ENCODE measurements at places on chromosomes 11 and 22.

GRCh38 chr11:106961518-106961917 is 56.8 kb downstream of the GUCY1A2 start:
- no peak for DNase-seq

DNA sequence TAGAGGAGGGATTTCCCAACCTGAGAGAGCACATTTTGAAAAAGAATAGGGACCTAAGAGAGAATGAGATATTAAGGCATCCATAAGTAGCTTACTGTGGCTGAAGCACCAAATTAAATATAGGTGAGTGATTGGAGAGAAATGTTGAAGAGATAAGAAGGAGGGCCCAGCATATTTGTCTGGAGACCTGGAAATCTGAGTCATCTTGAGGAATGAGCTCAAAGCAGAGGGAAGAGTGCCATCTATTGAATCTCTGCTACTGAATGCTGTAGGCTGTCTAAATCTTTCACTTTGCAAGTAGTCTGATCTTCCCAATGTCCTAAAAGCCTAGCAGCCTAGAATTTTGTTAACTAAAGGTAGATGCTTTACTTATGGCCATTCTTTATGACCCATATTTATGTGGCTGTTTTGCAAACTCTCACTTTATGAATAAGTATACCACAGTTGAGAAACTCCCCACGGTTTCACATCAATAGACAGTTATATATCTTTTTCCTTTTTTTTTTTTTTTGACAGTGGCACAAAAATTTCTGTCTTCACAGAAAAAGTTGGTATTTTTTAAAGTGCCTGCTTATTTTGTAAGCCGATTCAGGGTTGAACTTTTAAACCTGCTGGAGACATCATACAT is 2093.5 kb downstream of the LRRC4C start:
- peak; percentile 72 for DNase-seq

GRCh38 chr11:120102864-120103122 is 35.1 kb downstream of the TRIM29 start:
- DNase-seq: no peak

GRCh38 chr11:35624316-35624715 is 6.1 kb downstream of the FJX1 start:
- no peak for DNase-seq

DNA sequence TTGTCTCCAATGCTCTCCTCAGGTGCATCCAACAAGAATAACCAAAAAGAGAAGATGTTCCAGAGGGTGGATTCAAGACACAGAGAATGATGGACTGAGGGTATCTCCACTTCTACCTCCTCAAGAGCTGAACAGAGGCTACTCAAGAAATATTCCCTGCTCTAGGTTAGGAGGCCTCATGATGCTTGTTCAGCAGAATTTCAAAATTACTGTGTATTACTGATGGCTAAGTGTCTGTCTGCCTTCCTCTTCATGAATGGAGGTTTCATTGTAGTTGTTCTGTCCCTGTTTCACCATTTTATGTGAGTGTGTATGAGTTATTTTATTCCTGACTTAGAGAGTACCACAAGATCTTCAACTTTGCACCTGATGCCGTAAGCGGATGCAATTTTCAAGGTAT is 76.8 kb downstream of the JRKL start:
- no peak for DNase-seq

DNA sequence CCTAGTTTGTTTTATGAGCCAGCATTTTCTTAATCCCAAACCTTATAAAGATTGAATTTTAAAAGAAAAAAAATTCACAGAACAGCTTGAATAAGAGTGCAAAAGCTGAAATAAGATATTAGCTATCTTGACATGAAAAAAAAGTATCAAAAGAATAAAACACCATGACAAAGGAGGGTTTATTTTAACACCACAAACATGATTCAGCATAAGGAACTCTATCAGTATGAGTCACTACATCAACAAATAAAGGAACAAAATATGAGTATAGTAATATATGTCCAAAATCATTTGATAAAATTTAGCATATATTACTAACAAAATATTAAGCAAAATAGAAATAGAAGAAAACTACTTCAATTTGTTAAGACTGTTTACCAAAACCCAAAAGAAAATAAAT is 9.6 kb upstream of the LMO1 start:
- peak; percentile 1 for DNase-seq

- no peak for DNase-seq
These were observed 46.4 kb downstream of the RAB30 start for GRCh38 chr11:83025267-83025704.

DNA sequence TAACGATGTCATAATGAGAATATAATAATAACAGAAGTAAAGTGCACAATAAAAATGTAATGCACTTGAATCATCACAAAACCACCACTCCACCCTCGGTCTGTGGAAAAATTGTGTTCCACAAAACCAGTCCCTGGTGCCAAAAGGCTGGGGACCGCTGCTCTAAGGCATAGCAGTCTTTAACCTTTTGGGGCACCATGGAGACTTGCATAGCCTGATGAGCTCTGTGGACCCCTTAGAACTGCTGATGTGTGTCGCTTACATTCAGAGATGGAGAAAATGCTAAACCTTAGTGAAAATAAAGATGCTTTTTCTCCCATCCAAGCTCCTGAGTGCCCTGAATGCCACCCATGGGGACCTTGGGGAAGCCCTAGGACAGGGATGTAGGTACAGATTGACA is 87.6 kb upstream of the SEPTIN5 start:
- DNase-seq: no peak

DNA sequence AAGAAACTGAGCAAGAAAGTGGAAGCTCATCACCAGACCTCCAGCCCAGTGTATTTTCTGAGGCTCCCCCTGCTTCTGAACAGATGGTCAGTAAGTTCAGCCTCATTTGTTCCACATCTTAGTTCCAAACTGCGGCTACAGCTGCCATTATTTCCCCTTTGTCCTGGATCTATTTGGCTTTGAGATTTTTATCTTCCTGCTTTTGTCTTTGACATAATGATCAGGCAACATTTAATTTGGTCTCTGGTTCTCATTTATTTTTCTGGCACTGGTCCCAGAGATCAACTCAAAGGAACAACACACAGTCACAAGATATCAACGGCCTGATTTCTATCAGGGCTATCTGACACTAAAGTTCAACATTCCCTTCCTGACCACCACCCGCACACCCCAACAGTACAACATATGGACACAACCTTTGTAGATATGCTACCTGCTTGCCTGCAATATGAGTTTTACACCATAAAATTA is 137.5 kb downstream of the FAM76B start:
- DNase-seq: peak; percentile 63

GRCh38 chr22:39674536-39674935 is 104.0 kb downstream of the CACNA1I start:
- DNase-seq: no peak

DNA sequence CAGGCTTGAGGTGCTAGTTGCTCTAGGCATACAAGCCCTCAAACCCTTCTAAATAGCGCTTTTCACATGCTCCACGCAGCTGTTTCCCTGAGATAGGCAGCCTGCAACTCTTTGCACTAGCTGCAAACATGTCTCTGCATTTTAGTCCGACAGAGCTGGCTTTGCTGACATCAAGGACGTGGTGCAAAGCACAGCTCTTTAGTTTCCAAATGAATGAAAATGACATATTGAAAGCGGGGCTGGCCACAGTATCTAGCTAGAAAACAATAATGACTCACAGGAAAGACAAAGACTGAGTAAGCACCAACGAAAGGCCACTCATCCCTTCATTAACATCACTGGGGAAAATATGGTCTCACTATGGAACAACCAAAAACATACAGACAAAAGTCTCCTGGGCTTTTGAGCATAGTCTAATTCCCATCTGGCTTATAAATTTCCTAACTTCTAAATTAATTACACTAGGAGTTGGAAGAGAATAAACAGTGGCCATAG is 15.3 kb upstream of the ZC3H12C start:
- DNase-seq: no peak

GRCh38 chr11:128804481-128804880 is 62.6 kb downstream of the KCNJ1 start:
- no peak for DNase-seq

- DNase-seq: no peak
These were observed 44.6 kb downstream of the SGSM3 start for GRCh38 chr22:40414838-40415505.

DNA sequence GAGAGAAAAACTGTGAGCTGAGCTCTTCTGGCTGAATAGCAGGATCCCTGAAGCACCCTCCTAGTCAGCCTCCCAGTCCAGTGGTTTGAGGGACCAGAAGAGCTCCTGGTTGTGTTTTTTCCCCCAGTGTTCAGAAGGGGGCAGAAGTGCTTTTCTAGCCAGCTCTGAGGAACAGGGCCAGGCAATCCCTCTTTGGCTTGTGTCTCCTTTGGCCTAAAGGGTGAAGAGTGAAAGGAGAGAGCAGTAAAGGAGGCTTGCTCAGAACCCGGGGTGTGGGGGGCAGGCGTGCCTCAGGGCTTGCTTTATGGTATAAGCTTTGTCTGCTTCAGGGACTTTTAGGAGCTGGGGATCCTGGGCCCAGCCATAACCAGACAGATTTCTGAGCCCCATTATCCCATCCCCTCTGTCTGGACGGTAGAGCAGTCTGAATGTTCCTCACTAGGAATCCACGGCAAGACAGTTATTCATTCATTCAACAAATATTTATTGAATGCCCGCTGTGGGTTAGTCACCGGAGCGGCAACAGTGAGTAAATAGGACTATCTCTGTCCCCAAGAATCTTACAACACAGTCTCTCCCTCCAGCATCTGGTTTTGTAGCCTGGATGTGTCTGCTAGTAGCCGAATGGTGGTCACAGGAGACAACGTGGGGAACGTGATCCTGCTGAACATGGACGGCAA is 14.5 kb downstream of the ACP2 start:
- DNase-seq: peak; percentile 54

GRCh38 chr11:113163291-113164030 is 150.9 kb upstream of the TTC12 start:
- no peak for DNase-seq

DNA sequence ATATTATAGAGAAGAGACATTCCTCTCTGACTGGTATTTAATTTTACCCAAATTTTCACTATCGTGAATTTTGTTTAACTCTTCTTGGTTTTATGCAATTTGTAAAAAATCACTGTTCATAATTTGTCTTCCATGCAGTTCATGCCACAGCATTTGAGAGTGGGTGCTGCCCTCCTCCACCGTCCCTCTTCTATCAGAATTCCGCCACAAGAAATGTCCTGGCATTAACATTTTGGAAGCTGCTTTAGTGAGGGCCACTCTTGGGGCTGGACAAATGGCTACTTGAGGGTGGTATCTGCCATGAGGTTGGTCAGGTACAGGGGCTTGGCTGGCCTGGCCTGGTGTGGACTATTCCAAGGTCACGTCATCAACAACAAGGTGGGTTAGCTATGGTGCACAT is 68.3 kb upstream of the CLDN5 start:
- DNase-seq: no peak

DNA sequence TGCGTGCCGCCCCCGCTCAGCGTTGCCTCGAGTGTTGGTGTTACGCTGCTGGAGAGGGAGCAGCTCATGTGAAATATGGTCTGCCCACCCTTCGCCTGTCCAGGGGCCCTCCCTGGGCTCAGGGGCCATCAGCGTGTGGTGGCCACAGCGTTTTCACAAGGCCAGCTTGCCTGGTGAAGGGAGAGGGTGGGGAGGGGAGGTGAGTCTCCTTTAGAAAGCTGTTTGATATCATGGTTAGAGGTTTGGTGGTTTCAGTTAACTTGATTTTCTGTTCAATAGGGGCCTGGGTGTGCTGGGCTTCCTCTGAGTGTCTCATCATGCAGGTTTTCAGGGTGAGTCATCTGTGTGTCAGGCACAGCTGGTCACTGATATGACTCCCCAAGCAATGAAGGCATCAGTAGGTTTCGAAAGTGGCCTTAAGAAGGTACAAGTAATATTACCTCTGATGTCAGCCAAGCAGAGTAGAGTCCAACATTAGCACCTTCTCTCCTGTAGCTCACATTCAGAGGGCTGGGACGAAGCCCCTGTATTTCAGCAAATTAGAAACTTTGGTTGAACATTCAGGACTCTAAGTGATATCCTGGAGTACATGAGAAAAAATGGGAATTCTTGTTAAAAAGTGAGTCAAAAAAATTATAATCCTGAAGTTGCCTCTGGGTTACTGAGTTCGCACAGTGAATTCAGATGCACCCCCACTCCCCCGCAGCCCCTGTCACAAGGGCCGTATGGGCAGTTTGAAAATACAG is 172.5 kb downstream of the TBC1D22A start:
- DNase-seq: peak; percentile 93

GRCh38 chr22:27686534-27686933 is 115.0 kb downstream of the MN1 start:
- no peak for DNase-seq

- DNase-seq: peak; percentile 13
These were observed 36.1 kb upstream of the AMOTL1 start for GRCh38 chr11:94731880-94732601.

DNA sequence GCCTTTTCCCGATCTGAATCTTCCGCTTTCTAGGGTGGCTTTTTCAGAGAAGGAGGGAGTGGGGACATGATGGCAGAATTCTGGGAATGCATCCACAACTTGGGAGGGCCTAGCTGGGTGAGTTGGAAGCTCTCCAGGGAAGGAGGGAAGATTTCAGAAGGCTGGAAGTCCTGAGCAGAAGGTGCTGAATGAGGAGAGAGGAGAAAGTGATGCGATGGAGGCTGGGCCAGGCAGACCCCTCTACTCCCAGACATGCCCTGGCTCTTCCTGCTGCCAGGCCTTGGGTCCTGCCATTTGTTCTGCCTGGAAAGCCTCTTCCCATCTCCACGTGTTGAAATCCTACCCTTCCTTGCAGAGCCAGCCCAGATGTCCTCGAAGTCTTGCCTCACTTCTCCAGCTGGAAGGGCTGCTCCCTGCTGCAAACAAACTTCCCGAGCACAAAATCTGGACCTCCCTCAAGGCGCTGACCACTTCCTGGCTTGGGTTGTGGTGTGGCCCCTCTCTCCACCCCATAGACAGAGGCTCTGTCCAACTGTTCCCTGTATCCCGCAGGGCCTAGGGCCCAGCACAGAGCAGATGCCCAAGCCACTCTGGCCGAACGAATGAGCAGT is 16.8 kb downstream of the LRRC32 start:
- no peak for DNase-seq

DNA sequence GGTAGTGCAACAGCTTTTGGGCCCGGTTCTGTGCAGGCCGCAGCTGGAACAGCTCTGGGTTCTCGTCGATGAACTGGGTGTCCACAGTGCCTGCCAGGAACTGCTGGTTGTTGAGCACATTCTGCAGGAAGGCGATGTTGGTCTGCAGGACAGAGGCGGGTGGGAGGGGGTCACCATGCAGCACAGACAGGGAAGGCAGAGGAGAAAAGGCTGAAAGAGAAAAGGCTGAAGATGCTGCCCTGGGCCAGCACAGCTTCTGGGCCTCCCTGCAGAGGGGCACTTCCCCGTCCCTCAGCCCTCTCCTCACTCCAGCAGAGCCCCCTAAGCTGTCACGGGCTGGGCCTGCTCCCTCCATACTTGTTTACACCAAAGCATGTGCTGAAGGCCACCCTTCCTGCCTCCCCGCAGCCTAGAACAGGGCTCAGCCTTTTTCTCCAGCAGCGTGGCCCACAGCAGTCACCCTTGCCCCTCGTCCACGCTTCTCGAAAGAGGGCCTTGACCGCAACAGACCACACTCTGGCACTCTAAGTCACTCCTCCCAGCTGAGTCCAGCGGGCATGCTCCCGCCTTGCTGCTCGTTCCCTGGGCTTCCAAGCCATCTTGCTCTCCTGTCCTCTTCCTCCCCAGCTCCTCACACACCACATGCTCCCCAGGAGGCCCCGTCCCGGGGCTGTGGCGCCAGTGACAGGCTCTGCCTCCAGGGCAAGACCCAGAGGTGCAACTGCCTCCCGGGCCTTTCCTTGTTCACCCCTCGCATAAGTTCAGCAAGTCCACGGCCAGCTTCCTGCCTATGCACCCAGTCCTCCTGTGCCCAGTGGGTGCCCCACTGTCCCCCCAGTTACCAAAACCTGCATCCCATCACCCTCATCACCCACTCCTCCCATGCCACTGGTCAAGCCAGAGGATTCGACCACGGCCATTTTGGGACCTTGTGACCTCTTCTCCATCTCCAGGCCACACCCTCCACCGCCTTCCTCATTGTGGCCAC is 3.3 kb upstream of the LRFN4 start:
- DNase-seq: no peak

All from OCI-M1 (cell line).